ENCODE measurements at places on chromosomes 6 and 20.

GRCh38 chr6:31702405-31702818 lies 712 bp downstream of the ABHD16A start:
- DNase-seq = peak; percentile 47

- DNase-seq = peak; percentile 95
Measured at GRCh38 chr20:50224531-50225255, 34.1 kb downstream of the CEBPB start.

- DNase-seq = no peak
Measured at GRCh38 chr6:166473886-166474571, 91.3 kb upstream of the MPC1 start.

DNA sequence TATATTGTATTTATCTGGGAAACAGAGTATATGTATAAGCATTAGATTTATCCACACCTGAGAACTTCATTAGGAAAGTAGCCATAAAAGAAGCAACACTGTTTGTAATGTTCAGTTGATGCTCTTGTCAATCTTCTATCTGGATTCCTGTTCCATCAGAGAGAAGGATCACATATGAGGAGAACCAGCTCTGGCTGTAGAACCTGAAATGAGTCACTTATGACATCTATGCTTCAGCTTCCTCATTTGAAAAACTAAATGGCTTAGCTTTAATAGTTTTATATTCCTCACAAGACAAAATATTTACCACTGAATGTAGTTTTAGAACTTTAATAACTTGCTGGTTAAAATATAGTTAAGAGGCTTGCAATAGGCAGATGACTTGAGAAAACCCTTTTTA lies 144.7 kb downstream of the TASP1 start:
- peak; percentile 39 for DNase-seq

DNA sequence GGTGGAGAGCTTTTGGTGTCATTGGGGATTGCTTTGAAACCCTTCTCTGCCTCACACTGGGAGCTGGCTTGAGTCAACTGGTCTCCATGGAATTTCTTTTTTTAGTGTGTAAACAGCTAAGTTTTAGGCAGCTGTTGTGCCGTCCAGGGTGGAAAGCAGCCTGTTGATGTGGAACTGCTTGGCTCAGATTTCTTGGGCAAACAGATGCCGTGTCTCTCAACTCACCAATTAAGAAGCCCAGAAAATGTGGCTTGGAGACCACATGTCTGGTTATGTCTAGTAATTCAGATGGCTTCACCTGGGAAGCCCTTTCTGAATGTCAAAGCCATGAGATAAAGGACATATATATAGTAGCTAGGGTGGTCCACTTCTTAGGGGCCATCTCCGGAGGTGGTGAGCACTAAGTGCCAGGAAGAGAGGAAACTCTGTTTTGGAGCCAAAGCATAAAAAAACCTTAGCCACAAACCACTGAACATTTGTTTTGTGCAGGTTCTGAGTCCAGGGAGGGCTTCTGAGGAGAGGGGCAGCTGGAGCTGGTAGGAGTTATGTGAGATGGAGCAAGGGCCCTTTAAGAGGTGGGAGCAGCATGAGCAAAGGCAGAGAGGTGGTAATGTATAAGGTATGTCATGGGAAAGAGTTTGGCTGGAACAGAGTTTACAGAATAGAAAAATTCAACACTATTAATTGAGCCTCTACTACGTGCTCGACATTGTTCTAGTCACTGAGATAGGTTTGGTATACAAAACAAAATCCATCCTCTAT lies 31.2 kb downstream of the SRSF3 start:
- no peak for DNase-seq

GRCh38 chr6:135983718-135984343 lies 132.3 kb downstream of the PDE7B start:
- DNase-seq = no peak

- no peak for DNase-seq
Measured at GRCh38 chr20:37205130-37205529, 25.8 kb upstream of the MROH8 start.

GRCh38 chr6:143844006-143844405 lies 868 bp downstream of the LTV1 start:
- peak; percentile 24 for DNase-seq

GRCh38 chr6:143940011-143940597 lies 68.0 kb downstream of the PLAGL1 start:
- peak; percentile 27 for DNase-seq

- DNase-seq = no peak
Measured at GRCh38 chr6:2194643-2195042, 50.8 kb downstream of the GMDS start.

- peak; percentile 54 for DNase-seq
Measured at GRCh38 chr6:135451617-135452190, 45.8 kb downstream of the AHI1 start.

DNA sequence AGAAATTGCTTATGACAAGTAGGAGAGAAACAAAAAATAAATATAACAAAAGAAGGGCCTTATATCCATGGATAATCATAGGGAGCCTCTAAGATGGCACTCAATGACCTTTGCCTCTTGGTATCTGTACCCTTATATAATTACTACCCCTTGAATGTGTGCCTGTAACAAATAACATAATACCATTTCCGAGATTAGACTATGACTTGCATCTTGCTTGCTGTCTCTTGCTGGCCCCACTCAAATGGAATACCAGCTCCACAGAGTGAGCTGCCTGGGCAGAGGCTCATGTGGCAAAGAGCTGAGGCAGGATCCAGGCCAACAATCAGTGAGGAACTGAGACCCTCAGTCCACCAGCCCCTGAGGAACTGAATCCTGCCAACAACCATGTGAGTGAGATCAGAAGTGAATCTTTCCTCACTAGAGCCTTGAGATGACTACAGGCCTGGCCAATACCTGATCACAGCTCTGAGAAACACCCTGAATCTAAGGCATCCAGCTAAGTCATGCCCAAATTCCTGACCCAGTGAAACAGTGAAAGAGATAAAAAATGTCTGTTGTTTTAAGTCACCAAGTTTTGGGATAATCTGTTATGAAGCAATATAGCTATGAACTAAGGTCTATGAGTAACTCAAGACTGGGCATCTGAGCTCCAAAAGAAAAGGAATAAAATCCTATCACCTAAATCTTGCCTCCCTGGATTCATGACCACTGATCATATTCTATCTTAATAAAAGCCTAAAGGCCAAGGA lies 5.5 kb downstream of the KATNA1 start:
- DNase-seq = no peak

DNA sequence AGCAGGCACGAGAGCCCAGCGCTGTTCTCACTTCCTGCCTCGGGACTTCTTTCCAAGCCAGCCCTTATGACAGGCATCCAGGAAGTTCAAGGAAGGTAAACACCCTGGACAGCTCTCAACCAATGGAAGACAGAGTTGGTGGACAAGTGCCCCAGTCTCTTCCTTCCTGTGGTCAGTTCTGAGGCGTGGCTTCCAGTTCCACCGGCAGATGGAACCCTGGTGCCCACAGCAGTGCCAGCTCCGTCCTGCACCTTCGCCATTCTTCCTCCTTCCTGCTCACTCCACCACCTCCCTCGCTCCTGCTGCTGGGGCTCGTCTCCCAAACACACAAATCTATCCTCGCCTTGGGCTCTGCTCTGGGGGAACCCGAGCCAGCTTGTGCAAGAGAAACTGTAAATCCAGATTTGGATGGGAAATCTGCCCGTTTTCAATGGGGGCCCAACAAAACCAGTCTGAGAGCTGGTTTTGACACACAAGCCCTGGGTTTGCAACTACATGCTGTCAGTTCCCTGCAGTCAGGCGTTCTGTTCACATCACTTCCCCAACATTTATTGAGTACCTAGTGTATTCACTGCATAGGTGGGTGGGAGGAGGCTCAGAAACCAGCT lies 162.7 kb downstream of the GRM4 start:
- peak; percentile 23 for DNase-seq

- no peak for DNase-seq
Measured at GRCh38 chr20:64153861-64154589, 10.2 kb upstream of the MYT1 start.

DNA sequence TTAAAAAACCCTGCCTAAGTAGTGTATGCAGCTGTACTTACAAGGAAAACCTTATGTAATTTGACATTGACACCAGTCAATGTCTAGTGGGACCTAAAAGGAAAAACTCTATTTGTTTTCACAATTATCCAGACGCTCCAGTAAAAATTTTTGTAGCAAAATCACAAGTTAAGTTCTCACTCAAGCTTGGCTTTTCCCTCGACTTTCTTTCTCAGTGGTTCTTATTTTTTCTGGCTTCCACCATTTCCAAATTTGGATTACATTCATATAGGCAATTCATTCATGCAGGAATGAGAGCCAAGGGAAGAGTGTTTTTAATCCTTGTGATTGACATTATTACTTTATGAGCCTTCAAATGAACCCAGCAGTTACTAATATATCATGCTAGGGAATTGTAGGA lies 66.0 kb upstream of the ADGRG6 start:
- DNase-seq = no peak

- no peak for DNase-seq
Measured at GRCh38 chr20:32847964-32848363, 10.8 kb upstream of the EFCAB8 start.

GRCh38 chr20:47982574-47983360 lies 197.5 kb upstream of the SULF2 start:
- DNase-seq = no peak

- DNase-seq = no peak
Measured at GRCh38 chr6:151285122-151285521, 45.4 kb downstream of the AKAP12 start.

DNA sequence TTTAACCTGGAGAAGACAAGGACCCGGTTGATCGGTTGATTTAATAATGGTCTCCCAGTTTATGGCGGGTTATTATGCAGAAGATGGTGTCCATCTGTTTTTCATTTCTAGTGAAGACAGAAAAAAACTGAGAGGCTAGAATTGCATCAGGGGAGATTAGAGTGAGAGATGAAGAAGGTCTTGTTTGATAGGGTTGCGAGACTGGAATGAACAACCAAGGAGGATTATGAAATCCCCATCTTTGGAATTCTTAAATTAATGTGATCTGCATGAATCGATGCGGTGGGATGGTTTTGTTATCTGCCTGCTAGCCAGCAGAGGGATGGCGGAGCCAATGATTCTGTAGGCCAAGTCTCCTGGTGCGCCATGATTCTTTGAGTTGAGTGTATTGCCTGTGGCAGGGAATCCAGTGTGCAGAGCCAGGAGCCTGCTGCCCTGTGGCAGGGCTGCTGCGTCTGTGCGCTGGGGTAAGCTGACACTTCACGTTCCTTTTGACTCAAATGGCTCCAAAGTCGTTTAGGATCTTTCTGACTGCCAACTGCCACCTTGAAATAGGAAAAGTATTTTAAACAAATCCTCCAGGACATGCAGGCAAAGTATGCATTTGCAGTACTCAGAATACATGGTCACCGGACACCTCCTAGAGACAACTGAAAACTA lies 200.1 kb downstream of the CLIC5 start:
- no peak for DNase-seq

- DNase-seq = no peak
Measured at GRCh38 chr20:44020406-44021148, 105.9 kb downstream of the TOX2 start.

DNA sequence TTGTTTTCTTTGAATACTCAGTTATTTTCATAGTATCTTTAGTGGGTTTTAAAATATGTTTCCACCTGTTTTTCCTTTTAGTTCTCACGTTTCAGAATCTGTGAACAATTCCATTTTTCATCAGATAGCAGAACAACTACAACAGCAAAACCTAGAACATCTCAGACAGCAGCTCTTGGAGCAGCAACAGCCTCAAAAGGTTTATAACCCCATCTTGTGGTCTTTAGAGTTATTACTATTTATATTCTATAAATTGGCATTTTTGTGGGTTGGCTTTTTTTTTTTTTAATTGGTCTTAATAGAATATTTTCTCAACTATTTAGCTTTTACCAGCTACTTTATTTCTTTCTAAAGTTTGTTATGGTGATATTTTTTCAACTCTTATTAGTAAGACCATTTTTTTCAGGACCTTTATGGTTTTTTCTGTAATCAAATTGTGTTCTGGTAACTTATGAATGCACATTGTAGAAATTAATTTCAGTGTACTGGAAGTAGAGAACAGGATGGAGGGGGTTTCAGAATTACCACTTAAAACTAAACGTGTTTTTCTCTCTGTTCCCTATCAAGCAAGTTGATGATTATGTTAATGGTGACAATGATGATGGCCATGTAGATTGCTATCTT lies 72.2 kb downstream of the SCAF8 start:
- DNase-seq = peak; percentile 53

DNA sequence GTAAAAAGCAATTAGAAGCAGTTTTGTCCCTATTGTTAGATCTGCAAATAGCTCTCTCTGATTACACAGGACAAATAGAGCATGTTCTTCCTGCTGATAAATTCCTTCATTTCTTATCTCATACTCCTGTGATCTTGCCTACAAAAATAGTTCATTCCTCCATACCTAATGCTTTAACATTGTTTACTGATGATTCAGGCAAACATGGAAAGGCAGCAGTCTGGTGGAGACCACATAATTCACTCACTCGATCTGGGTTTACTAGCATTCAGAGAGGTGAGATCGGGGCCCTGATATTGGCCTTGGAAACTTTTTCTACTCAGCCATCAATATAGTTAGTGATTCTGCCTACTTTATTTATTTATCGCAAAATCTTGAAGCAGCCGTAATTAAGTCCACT lies 20.2 kb downstream of the HLA-DPA1 start:
- no peak for DNase-seq

DNA sequence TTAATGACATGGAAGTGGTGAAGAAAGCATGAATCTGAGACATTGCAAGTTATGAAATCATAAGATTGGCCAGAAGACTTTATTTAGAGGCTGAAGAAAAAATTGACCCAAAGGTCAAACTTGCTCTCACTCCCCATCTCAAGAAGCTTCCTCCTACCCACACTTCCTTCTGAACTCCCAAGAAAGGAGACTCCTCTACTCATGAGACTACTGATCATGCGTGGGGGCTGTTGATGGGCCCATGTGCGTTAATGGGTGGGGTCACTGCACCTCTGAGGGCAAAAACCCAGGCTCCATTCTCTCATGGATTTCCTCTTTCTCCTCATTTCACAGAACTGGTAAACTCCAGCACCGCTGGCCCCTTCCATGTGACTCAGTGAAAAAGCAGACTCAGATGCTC lies 470.6 kb upstream of the ARID1B start:
- peak; percentile 59 for DNase-seq

- no peak for DNase-seq
Measured at GRCh38 chr6:56482525-56482924, 160.2 kb downstream of the DST start.

GRCh38 chr20:11315525-11315924 lies 602.2 kb upstream of the BTBD3 start:
- no peak for DNase-seq

- peak; percentile 53 for DNase-seq
Measured at GRCh38 chr6:3813150-3813780, 35.9 kb upstream of the FAM50B start.
